ENCODE measurements at places on chromosomes 5 and 9. TPM values are rescaled to one million over a fixed set of nuclear protein-coding genes. Genes with fewer than 3 reads are reported as not detected.

ANKRD18B gene
- not detected for total RNA-seq

GRCh38 chr9:121613009-121613752 is 38.3 kb upstream of the DAB2IP start:
- H3K27me3 ChIP-seq = no peaks in the 10 kb centered on the region
- H3K4me1 ChIP-seq = peaks cover 5% of the 10 kb centered on the region
- DNase-seq = no peak
- H3K27ac ChIP-seq = peak overlapping the region; percentile 10

TTC23L gene
- total RNA-seq = 2.0 TPM

MAP1B gene
- 212 TPM for total RNA-seq

DNA sequence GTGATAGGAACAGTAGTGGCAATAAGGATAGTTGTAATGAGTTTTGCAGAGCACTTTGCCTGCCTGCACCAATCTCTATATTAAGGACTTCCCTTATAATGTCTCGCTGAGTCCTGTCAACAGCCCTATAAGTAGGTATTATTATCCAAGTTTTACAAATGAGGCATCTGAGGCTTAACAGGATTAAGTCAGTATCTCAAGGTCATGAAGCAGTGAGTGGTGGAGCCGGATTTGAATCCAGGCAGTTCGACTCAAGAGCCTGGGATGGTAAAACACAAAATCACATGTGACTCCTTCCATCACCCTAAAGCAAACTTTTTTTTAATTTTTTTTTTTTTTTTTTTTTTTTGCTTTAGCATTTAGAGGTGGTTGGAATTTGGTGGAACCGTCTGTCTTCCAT is 59.0 kb upstream of the RARS1 start:
- H3K27me3 ChIP-seq = no peaks in the 10 kb centered on the region
- no peak for DNase-seq
- no peaks in the 10 kb centered on the region for H3K4me1 ChIP-seq

- no peak overlapping the region for H3K4me3 ChIP-seq
- DNase-seq = no peak
- H3K36me3 ChIP-seq = no peaks in the 10 kb centered on the region
Measured at GRCh38 chr5:74624931-74625505, 15.5 kb downstream of the ENC1 start.

DNA sequence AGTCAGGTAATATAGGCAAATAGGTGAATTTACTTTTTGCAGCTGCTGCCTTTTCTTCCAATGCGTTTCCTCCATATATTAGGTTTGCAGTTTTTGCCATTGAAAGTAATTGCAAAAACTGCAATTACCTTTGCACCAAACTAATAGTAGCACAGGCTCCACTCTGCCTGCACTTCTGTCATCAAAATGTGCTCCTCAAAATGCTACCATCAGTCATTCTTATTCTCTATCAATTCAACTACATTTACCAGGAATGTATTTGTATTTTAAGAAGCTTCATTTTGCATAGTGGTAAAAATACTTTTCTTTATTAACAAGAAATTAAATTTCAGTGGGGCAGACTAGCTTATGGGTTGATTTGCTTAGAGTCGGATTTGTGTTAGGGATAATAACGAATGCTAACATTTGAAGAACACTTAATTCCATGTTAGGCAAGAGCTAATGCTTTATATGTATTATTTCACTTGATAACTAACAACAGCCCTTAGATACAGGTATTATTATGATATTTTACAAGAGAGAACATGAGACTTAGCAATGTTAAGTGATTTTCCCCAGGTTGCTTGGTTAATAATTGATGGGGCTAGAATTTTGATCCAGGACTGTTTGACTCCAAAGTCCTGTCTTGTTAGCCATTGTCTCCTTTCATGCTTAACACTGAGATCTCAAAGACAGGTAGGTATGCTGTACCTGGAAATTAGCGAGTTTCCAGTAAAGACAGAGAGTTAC is 300.4 kb downstream of the MAN2A1 start:
- DNase-seq = no peak
- no peaks in the 10 kb centered on the region for H3K4me1 ChIP-seq
- no peak overlapping the region for H3K27ac ChIP-seq
- no peaks in the 10 kb centered on the region for H3K36me3 ChIP-seq
- H3K27me3 ChIP-seq = no peaks in the 10 kb centered on the region

All from uterus (tissue), 4 donors.